Tibial nerve (tissue), 4 donors: ENCODE measurements at places on chromosomes 5 and 9.

DNA sequence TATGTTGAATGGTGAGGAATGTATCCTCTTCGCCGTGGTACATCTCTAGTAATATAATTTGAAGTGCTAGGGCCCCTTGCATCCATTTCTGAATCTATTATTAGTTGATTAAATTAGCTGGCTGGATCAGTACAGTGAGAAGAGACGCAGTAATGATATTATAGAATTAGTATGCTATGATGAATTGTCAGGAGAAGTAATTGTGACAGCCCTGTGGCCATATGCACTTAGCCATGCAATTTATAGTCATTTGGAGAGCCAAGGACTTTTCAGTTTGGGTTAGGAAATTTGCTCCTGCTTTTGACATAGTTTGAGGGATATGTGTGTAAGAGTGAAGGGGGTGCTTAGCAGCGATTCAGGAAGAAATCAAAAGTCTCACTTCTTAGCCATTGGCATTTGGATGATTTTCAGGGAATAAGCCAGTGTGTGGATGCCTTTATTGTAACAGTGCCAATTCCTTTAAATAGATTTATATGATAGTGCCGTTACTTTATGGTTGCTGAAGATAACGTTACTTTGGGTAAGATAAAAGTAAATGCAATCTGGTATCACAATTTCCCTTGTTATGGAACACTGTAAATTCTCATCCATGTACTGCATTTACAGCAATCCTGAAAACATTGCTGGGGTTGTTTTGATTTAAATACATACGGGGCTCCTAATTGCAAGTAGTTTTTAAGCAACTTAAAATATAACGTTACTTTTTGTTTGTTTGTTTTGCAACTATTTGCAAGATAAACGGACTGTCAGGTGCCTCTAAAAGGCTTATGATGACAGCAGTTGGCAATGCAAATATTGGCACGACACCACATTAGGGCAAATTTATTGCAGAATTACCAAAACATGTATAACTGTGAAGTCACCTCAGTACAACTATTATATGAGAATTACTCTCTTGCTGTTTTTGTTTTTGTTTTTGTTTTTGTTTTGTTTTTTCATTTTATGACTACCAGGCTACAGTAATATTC, 875.4 kb upstream of the WWC1 start:
- H3K4me3 ChIP-seq, result no peak overlapping the region
- no peaks in the 10 kb centered on the region for H3K36me3 ChIP-seq
- no peaks in the 10 kb centered on the region for H3K27me3 ChIP-seq

- H3K4me1 ChIP-seq, result no peaks in the 10 kb centered on the region
- no peak for DNase-seq
- H3K36me3 ChIP-seq, result no peaks in the 10 kb centered on the region
- H3K27ac ChIP-seq, result no peak overlapping the region
- H3K27me3 ChIP-seq, result no peaks in the 10 kb centered on the region
- no peak overlapping the region for H3K4me3 ChIP-seq
Measured at GRCh38 chr5:133196441-133197085, 144.8 kb downstream of the HSPA4 start.

DNA sequence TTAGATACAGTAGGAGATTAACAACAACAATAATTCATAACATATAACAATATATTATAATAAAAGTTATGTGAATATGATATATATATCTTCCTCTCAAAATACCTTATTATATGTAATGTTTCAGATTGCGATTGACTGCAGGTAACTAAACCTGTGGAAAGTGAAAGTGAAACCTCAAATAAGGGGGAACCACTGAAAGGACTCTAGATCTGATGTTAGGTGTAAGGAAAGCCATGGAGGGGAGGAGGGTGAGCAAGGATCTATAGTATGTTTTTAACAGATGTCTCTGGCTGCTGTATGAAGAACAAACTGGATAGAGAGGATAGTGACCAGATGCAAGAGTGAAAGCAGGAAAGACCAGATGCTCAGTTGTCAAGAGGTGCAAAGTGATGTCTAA, 5.8 kb upstream of the FSTL4 start:
- DNase-seq, result no peak
- H3K4me1 ChIP-seq, result no peaks in the 10 kb centered on the region
- no peak overlapping the region for H3K4me3 ChIP-seq
- no peaks in the 10 kb centered on the region for H3K36me3 ChIP-seq
- no peak overlapping the region for H3K27ac ChIP-seq

DNA sequence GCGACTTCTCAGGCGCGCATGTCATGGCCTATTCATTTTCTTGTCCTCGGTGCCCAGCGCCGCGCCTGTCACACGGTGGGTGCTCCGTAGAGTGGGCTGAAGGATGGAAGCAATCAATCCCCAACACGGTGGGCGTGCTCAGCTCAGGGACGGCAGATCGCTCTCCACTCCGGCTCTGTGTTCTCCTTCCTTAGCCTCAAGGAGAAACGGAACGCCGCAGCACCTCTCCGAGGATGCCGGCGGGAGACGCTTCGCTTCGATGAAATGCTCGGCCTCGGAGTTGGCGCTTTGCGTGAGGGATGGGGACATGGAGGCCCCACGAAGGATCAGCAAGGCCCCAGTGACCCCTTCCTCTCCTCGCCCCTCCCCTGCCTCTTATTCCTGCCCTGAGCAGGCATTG, 199.5 kb downstream of the C9orf50 start:
- H3K27ac ChIP-seq, result no peak overlapping the region
- H3K4me3 ChIP-seq, result no peak overlapping the region
- DNase-seq, result no peak
- H3K4me1 ChIP-seq, result peaks cover 7% of the 10 kb centered on the region

DNA sequence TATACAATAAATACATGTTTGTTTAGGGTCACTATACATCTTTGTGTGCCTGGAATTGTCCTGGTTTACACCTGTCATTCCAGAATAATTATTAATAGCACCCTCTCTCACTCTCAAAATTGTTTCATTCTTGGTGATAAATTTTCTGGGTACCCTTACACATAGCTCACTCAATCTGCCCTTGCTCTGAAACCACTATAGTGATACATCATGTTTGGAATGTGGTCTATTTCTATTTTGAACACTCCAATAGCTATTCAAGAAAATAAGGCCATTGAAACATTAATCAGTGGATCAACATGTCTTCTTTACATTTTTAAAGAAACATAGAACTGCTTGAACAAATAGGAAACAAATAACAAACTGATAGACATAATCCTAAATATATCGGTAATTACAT, 158.7 kb downstream of the ARRDC3 start:
- H3K27me3 ChIP-seq, result no peaks in the 10 kb centered on the region
- no peaks in the 10 kb centered on the region for H3K36me3 ChIP-seq
- DNase-seq, result no peak
- H3K27ac ChIP-seq, result no peak overlapping the region

- H3K36me3 ChIP-seq, result no peaks in the 10 kb centered on the region
- no peaks in the 10 kb centered on the region for H3K27me3 ChIP-seq
- DNase-seq, result no peak
Measured at GRCh38 chr5:141077826-141078225, 16.6 kb upstream of the PCDHB2 start.
